ENCODE measurements at places on chromosomes 7 and 10.

DNA sequence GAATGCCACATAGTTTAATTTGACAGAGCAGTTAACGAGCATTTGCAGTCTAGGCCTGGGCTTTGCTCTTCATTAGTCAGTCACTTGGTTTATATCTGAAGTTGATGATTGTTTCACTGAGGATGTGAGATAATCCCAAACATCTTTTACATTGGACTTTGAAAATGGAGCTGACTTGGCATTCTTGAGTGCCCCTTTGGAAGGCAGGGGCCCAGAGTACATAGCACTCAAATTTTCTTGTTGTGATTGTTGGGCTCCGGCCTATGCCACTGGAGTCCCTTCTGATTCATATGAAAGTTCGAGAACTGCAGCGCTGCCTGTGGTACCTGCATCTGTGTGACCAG, 21.9 kb downstream of the DNAJB6 start:
- no peak for DNase-seq

- peak; percentile 72 for DNase-seq
Observed at GRCh38 chr10:17669185-17669872, 25.4 kb downstream of the STAM start.

- DNase-seq = no peak
Observed at GRCh38 chr7:159139639-159140038, 5.0 kb downstream of the VIPR2 start.

- DNase-seq = peak; percentile 41
Observed at GRCh38 chr7:5526100-5526905, 102.7 kb upstream of the TNRC18 start.

GRCh38 chr7:40937879-40938278, 765.0 kb downstream of the INHBA start:
- DNase-seq = no peak

GRCh38 chr7:81402227-81402626, 367.6 kb downstream of the HGF start:
- no peak for DNase-seq

GRCh38 chr10:97713826-97714400, 383 bp downstream of the MARVELD1 start:
- peak; percentile 58 for DNase-seq

DNA sequence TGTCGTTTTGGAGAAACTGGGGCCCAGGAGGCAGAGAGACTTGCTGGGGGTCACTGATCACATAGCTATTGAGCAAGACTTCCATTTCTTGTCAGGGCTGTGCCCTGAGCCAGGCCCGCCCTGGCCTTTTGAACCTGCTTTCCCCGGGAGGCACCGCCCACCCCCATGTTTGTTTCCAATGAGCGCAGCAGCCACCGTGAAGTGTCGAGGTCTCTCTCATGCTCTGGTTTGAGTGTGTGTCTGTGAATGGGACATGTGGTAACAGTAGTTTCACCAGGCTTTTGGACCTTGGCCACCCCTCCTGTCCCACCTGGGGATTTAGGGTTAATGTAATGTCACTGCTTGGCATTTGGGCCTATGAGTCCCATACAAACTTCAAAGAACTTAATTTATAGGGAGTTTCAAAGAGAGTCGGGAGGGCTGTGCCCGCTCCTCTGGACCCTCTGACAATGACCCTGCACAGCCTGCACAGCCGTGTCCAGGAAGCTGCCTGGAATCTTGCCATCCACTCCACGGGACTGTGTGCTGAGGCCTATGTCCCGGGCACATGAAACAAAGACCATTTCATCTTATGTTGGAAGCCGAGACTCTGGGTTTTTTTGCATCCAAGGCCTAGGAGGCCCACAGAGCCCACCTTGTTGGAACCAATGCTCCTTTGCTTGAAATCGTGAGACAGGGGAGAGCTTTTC, 6.3 kb downstream of the PRF1 start:
- no peak for DNase-seq

DNA sequence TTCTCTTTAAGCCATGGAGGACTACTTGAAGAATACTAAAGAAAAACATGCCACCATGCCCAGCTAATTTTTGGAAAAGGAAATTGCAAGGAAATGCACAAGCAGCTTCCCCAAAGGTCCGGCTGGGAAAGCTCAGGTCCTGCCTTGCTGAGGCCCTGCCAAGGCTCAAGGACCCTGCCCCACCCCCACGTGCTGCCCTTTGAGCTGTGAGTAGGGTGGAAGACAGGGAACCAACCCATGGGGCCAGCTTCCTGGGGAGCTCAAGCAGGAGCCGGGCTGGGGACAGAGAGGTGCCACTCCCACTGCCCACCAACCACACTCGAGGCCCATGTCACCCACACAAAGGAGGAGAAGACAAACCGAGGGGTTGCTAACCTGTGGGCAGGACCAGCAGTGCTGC, 78.2 kb downstream of the SLIT1 start:
- no peak for DNase-seq

- no peak for DNase-seq
Observed at GRCh38 chr7:47672271-47672791, 90.4 kb upstream of the TNS3 start.

GRCh38 chr10:19756919-19757318, 59.3 kb upstream of the PLXDC2 start:
- no peak for DNase-seq
